NCI-H345 (cell line): ENCODE measurements at places on chromosomes 12 and 14.

DNA sequence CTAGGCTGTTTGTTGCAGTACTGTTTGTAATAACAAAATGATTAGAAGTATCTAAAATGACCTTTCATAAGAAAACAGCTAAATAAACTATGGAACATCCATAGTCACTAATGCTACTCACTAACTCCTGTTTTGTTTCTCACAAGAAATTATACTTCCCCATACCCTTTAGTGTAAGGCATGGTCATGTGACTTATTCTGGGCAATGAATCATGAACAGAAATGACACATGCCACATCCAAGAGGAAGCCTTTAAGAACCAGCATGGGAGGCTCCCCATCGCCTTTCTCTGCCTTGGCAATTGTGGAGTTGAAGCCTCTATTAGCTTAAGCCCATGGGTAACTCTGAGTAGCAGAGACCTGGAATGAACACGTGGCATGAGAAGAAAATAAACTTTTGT is 49.3 kb downstream of the KSR2 start:
- DNase-seq = no peak

- peak; percentile 50 for DNase-seq
Observed at GRCh38 chr12:29944269-29945000, 160.7 kb upstream of the TMTC1 start.

DNA sequence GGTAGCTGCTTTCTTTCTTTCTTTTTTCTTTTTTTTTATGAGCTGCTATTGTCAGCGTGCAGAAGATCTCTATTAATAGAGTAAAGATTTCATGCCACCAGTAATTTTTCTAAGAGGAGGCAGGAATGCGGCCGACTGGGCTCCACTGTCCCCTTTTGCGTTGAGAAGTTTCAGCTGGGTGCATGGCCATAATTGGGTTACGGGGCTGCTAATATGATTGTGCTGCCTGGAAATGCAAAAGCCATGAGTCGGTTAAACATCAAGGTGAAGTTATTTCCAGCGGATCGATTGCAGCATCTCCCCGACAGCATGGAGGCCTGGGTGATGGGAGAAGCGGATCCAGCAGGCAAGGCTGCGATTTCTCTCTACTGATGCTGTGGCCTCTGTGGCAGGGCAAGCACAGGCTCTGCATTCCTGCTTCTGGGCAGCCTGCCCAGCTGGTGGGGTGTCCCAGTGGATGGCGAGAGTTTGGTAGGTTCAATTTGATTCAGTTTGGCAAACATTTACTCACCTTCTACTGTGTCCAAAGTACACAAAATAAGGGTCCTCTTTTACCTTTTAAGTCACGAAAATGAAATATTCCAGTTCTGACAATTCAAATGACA is 54.4 kb upstream of the PRMT8 start:
- DNase-seq = peak; percentile 51

- DNase-seq = no peak
Observed at GRCh38 chr12:123131291-123131832, 19.5 kb downstream of the PITPNM2 start.

DNA sequence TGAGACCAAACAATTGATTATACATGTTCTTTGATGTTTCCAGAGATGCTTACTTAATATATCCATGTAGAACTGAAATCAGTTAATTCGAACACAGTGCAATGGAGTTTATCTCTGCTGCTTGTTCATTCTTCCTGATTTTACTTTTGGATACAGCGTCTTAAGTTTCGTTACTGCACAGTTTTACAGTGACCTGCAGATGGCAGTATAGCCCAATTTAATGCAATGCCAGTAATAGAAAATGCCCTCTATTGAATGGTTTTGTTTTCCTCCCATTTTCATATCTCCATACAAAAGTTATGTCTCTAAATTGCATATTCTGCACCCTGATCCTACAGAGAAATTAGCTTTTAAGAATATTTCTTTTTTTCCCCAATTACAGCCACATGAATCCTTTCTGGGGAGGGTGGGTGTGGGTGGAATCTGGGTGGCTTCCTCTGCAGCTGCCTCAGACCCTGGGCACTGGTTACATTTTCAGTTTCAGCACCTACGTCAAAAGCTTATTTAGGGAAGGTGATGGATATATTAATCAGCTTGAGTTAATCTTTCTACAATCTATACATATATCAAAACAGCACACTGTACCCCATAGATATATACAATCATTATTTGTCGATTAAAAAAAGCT is 101.1 kb upstream of the DCD start:
- peak; percentile 53 for DNase-seq

DNA sequence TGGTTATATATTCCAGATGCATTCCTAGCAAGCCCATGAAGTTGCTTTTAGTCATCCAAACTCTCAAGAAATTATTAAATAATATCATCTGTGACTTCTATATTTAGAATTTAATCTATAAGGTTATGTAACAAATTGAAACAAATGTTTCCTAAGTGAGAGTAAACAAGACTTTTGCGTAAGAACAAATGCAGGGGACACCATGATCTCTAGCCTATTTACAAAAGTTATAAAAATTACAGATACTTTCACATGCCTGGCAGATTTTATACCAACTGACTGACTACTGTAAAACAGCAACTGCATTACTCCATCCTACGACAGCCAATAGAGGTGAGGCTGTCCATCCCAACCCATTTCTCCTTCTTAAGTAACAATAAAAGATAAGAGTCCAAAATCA is 20.4 kb upstream of the DIO2 start:
- no peak for DNase-seq

GRCh38 chr12:69240631-69240995 is 1.2 kb downstream of the CPSF6 start:
- peak; percentile 20 for DNase-seq

GRCh38 chr12:104631867-104632266 is 175.1 kb downstream of the CHST11 start:
- no peak for DNase-seq

- no peak for DNase-seq
Observed at GRCh38 chr14:101457936-101458740, 103.2 kb upstream of the DIO3 start.

DNA sequence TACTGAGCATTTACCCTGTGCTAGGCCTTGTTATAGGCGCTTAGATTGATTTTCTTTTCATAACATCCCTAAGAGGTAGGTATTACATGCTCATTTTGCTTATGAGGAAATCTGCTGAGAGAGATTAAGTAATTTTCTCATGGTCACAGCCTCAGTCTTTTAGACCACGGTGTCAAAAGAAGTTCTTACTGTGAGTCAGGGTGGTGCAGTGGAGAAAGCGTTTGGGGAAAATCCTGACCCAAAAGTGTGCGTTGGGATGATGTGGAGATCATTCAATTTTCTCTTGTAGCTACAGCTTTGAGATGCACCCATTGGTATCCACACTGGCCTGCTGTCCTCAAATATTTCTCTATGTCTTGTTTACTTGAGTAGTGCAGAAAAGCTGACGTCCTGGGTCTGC is 8.2 kb downstream of the ANG start:
- DNase-seq = no peak

- DNase-seq = no peak
Observed at GRCh38 chr14:103547941-103548462, 14.5 kb downstream of the BAG5 start.

DNA sequence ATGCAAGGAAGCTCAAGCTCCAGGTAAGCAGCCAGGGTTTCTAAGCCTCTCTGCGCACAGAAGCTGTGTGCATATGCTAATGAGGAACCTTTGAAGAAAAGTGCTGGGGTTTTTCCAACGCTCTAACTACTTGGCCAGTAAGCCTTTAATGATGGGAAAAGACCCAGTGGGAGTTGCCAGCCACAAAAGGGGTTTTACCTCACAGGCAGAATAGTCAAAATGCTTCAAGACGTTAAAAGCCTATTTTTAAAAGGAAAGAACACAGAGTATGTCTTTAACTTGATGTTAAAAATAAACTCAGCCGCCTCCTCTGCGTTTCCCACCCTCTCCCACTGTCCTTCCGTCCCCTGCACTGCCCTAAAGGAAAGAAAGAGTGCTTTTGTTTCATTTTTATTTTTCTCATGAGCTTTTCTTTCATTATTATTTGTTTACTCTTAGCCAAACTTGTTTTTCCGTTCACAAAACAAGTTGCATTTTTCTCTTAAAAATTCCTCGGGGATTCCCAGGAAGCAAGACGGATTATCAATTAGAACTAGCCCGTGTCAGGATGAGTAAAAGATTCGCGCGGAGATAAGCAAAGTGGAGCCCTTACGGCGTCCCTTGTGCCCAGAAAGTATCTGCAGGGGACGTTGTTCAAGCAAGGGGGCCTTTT is 209.8 kb upstream of the NUDT4 start:
- peak; percentile 2 for DNase-seq

GRCh38 chr12:113058553-113058952 is 2.0 kb downstream of the DTX1 start:
- no peak for DNase-seq

GRCh38 chr12:126247936-126248335 is 1182.7 kb downstream of the AACS start:
- no peak for DNase-seq

DNA sequence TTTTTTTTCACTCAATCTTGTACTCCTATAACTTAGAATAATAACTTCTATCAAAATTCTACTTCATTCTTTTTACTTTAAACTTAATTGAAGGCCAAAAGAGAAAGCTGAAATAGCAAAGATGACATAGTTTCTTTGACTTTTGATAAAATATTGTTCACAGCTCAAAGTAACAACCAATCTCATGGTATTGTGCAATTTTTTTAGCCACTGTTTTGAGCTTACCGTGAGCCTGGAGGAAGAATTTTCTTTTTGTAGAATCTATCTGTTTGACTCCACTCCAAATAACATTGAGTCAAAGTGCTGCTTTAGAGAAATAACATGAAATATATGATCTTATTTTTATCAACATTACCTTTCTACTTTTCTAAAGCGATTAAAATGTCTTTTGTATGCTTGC is 903.9 kb upstream of the FOXG1 start:
- DNase-seq = no peak
